Urinary bladder (tissue), 4 donors: ENCODE measurements at places on chromosomes 2 and 18. TPM values are rescaled to one million over a fixed set of nuclear protein-coding genes. Genes with fewer than 3 reads are reported as not detected.

Gene FOXI3
- total RNA-seq = not detected

- no peak for DNase-seq
These were observed 112.3 kb downstream of the GALNT1 start for GRCh38 chr18:35693829-35694228.

GRCh38 chr2:157125685-157126084 is 131.8 kb upstream of the GALNT5 start:
- no peak for DNase-seq

DNA sequence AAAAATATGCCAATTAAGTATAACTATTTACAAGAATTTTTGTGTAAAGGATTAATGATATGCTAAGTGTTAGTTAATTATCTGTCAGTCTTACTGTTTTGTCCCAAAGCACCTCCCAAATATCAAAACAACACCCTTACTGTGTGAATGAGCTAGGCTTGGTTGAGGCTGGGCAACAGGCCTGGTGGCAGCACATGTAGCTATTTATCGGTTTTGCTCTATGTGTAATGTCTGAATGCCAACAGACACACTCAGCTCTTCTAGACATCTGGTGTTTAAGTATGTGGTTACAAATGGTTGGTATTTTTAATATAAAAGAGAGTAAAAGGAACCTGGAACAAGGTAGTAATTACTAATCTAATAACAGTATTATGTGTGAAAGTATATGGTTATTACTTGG is 175.3 kb downstream of the RAB3GAP1 start:
- no peak for DNase-seq

GRCh38 chr2:29787473-29788465 is 133.6 kb downstream of the ALK start:
- DNase-seq = no peak

DNA sequence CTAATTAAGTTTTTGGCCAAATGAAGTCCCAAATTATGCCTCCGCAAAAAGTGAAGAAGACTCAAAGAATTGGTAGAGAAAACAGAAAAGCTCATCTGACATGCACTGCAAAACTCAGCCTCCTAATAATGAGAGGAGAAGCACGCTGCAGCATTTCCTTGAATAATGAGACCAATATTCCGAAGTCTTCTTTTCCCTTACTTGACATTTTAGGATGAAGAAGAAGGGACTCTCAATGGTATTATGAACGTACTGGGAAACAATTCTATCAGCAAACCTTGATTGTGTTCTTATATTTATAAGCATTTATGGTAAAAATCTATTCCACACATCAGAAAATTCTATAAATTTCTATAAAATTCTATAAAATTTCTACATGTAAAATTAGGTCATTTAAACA is 733.9 kb upstream of the ACVR2A start:
- DNase-seq = no peak

- no peak for DNase-seq
These were observed 206.9 kb downstream of the ARL4C start for GRCh38 chr2:234289834-234290590.

GRCh38 chr2:101802329-101802728 is 104.8 kb downstream of the MAP4K4 start:
- no peak for DNase-seq

- DNase-seq = no peak
These were observed 278.3 kb downstream of the EIPR1 start for GRCh38 chr2:3099145-3099859.

GRCh38 chr2:96092951-96093350 is 23.4 kb downstream of the ADRA2B start:
- no peak for DNase-seq

GRCh38 chr2:187310701-187311100 is 137.4 kb downstream of the CALCRL start:
- no peak for DNase-seq

- DNase-seq = no peak
These were observed 29.5 kb downstream of the COL5A2 start for GRCh38 chr2:189150033-189150432.

GRCh38 chr2:55111570-55112228 is 61.4 kb upstream of the RTN4 start:
- no peak for DNase-seq

GRCh38 chr2:235463893-235464292 is 29.9 kb upstream of the AGAP1 start:
- DNase-seq = no peak

- DNase-seq = no peak
These were observed 230.2 kb downstream of the ZNF516 start for GRCh38 chr18:76264876-76265250.

- DNase-seq = no peak
These were observed 102.8 kb upstream of the RNF152 start for GRCh38 chr18:61995618-61996017.
